ENCODE measurements at places on chromosomes 1 and 21. TPM values are rescaled to one million over a fixed set of nuclear protein-coding genes. Genes with fewer than 3 reads are reported as not detected.

DNA sequence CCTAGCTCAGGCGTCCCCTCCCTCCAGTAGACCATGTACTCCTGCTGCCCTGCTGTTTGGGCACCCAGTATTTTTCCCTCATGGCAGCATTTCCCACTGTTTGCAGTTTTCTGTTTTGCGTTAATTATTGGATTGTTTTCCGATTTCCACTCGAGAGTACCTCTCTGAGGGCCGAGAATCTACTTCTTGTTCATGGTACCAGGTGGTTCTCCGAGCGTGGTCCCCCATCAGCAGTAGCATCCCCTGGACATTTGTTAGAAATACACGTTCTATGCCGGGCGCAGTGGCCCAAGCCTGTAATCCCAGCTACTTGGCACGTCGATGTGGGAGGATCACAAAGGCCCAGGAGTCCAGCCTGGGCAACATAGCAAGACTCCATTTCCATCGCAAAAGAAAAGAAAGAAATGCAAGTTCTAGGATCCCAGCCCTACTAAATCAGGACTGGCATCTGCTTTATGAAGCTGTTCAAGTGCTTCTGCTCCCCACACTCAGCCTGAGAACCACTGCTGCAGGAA is 690 bp downstream of the RRP1 start:
- H3K4me1 ChIP-seq, result no peaks in the 10 kb centered on the region
- peak overlapping the region; percentile 90 for H3K27ac ChIP-seq
- peak overlapping the region; percentile 88 for H3K4me3 ChIP-seq
- H3K36me3 ChIP-seq, result peaks cover 39% of the 10 kb centered on the region
- H3K27me3 ChIP-seq, result no peaks in the 10 kb centered on the region

DNA sequence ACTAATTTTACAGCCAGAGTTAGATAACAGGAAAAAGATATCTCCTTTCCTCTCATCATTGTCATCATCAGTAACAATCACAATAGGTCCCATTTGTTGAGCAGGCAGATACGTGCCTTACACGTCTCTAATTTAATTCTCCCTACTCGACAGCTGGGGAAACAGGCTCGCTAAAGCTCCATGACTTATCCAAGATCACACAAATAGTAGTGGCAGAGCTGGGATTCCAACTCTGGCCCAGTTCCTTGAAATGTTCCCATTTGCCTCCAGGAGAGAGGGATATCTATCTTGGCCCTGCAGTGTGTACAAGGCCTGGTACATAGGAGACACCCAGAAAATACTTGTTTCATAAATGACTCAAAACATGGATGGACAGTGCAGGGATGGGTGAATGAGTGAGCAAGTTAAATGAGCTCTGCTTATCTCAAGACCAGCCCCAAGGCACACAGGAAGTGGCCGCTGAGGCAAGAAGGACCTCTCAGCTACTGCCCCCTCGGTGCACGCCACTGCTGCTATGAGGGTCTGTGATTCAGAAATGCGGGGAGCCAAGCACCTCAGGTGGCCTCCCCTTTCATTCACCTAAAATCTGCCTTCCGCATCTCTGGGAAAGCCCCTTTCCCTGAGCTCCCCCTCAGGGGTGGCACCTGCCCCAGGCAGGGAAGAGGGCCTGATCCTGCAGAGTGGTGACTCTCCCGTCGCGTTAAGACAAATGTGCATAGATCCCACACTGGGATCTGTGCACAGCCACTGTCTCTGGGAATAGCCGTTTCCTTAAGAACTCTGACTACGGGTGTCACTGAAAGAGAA is 3.6 kb downstream of the KCNN3 start:
- no peak for DNase-seq
- no peaks in the 10 kb centered on the region for H3K4me1 ChIP-seq
- no peaks in the 10 kb centered on the region for H3K36me3 ChIP-seq
- no peak overlapping the region for H3K27ac ChIP-seq

DNA sequence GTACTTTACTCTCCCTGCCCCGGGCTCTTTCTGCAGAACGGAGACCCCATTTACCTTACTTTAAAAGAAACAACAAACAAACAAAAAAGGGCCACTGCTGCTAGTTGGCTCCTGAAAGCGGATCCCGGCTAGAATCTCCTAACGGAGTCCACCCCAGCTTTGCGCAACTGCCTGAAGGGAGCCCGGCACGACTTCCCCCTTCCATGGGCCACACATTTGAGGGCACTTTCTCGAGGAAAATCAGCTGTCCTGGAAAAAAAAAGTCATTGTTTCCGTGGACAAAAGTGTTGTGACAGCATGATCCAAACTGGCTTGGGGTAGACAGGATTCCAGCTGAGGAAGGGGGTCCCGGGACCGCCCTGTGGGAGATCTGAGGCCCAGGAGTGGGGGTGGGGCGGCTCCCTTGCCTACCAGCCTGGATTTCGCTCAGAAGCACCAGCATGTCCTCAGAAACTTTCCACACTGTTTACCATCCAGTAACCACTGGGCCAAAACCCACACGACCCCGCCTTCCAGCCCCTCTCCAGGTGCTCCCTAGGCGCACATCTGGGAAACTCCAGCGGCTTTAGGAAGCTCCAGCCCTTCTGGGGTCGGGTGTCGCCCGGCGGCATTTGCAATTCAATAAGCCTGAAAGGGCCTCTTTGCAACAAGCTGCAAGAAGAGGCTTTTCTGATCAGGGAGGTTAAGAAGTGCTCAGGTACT is 4.8 kb downstream of the RIPK4 start:
- peak overlapping the region; percentile 25 for H3K27ac ChIP-seq
- no peaks in the 10 kb centered on the region for H3K36me3 ChIP-seq
- no peaks in the 10 kb centered on the region for H3K4me1 ChIP-seq
- peak; percentile 64 for DNase-seq

DNA sequence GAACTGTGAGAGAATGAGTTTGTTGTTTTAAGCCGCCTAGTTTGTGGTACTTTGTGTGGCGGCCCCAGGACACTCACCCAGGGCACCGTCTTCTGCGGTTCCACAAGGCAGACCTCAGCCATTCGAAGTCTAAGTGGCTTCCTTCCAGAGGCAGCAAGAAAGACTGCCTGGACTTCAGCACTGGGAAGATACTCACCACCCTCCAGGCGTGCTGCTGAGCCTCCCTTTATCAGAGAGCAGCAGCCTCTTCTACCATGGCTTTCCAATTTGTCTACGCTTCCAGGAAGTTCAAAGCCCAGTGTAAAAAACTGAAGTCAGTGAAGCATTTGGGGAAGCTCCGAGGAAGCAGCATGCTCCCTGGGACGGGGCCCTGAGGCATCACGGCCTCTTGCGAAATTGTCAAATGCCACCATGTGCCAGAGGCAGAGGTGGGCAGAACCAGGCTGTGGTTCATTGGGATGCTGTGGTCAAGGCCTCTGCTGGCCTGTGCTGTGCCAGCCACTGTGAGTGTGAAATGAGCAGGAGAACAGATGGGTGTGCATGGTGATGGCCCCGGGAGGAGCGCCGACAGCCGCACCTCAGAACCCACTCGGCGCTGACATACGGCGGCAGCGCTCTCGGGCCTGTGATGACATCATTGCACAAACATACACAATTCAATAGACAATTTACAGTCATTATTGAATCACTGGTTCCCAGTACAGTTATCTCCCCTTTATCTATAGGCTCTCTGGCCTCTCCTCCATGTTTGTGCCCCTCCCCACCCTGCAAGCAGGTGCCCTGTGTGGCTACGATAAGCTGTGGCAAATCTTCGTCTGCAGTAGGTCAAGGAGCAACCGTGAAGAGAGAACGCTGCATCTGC is 110.4 kb downstream of the PDE9A start:
- DNase-seq, result no peak
- H3K27me3 ChIP-seq, result no peaks in the 10 kb centered on the region
- peaks cover 7% of the 10 kb centered on the region for H3K4me1 ChIP-seq
- no peak overlapping the region for H3K27ac ChIP-seq

FAM177B gene
- not detected for total RNA-seq

DNA sequence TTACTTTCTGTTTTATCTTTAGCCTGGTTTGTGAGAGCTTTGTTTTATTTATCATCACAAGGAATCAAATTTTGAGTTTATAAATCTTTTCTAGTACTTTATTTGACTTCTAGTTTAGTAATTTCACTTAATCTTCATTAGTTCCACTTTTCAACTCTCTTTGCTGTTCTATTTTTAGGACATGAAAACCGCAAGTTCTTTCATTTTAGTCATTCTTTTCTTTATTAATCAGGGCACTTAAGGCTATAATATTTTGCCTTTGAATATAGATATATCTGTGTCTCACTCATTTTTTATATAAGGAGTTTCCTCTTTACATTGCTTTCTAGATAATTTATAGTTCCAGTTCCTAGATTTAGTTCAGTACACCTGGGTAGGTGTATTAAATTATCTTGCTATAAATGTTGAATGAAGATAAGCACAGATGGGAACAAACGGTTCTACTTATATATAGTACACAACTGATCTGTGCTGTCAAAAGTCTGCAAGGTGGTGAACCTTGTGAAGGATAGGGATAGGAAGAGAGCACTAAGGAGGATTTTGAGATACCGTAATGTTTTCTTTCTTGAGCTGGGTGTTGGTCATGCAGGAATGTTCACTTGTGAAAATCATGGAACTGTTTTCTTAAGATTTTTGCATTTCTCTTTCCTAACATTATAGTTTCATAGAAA is 402.3 kb downstream of the RYR2 start:
- H3K36me3 ChIP-seq, result peaks cover 15% of the 10 kb centered on the region
- no peaks in the 10 kb centered on the region for H3K27me3 ChIP-seq
- H3K4me3 ChIP-seq, result no peak overlapping the region

- peaks cover 9% of the 10 kb centered on the region for H3K36me3 ChIP-seq
- DNase-seq, result no peak
- no peak overlapping the region for H3K27ac ChIP-seq
- H3K27me3 ChIP-seq, result no peaks in the 10 kb centered on the region
- no peak overlapping the region for H3K4me3 ChIP-seq
- peaks cover 9% of the 10 kb centered on the region for H3K4me1 ChIP-seq
These were observed 37.0 kb downstream of the TBCE start for GRCh38 chr1:235404190-235404589.

- no peak overlapping the region for H3K27ac ChIP-seq
- no peak overlapping the region for H3K4me3 ChIP-seq
- no peaks in the 10 kb centered on the region for H3K27me3 ChIP-seq
- no peaks in the 10 kb centered on the region for H3K4me1 ChIP-seq
- peak; percentile 47 for DNase-seq
These were observed 64.7 kb upstream of the ANGPTL1 start for GRCh38 chr1:178935610-178936009.

DNA sequence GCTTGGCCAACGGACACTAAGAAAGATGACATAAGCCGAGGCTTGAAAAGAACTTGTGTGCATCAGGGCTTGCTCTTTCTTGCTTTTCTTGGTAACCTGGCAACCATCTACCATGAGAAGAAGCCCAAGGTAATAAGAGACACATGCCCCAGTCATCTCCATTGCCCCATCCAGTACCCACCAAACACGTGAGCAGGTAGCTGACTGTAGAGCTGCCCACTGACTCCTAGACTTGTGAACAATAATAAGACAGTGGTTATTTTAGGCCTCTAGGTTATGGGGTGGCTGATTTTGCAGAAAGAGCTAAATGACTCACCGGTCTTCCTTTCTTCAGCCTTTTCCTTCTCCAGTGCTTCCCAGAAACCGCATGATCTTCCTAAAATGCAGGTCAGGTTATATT is 105.0 kb upstream of the JUN start:
- H3K4me3 ChIP-seq, result no peak overlapping the region
- DNase-seq, result no peak
- H3K27me3 ChIP-seq, result no peaks in the 10 kb centered on the region
- H3K27ac ChIP-seq, result no peak overlapping the region
- peaks cover 63% of the 10 kb centered on the region for H3K4me1 ChIP-seq

GRCh38 chr21:42286416-42286815 is 28.8 kb downstream of the TFF3 start:
- no peak overlapping the region for H3K27ac ChIP-seq
- peaks cover 20% of the 10 kb centered on the region for H3K36me3 ChIP-seq
- no peak overlapping the region for H3K4me3 ChIP-seq
- no peaks in the 10 kb centered on the region for H3K27me3 ChIP-seq
- no peaks in the 10 kb centered on the region for H3K4me1 ChIP-seq

DNA sequence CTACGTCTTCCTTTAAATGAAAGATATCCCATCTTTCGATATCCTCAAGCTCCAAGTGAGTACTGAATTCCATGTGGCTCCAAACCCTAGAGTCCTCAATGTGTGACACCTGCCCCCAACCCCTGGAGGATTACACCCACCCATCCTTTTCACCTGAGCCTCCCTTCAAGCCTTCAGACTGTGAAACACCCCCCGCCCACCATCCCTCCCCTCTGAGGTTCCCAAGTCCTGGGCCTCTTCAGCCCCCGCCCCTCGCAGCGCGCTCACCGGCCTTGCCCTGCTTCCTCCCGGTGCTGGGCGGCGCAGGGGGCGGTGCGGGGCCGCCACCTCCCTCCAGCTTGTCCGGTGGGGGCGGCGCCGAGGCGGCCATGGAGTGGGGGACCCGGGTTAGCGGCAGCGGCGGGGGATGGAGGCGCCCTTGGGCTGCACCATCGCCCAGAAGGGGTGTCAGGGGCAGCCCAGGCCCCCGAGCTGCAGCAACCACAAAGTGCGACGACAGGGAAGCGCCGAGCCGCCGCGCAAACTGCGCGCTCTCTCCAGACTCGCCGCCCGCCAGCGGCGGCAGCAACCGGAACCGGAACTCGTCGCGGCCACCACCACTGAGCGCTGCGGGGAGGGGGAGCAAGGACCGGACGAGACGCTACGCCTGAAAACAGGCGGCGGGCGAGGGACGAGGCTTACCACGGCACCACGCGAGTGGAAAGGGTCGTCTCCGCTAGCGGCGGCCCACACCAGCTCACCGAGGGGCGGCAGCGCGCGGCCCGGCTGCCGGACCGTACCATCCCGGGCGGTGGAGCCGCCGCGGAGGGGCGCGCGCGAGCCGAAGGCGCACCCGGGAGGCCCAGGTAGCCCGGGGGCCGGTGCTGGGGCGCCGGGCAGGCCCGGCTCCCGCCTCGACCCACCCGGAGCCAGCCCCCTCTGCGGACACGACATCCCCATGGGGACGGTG is at the start of gene PYGO2:
TSS of gene PYGO2 (minus strand) at position 576 of the 949 bp plus-strand sequence. CDS start at position 370, 206 bp downstream.
- no peaks in the 10 kb centered on the region for H3K4me1 ChIP-seq
- DNase-seq, result no peak
- peak within 1 kb of the TSS; percentile 98 for H3K27ac ChIP-seq
- peaks cover 54% of the 10 kb centered on the region for H3K36me3 ChIP-seq
- H3K27me3 ChIP-seq, result no peaks in the 10 kb centered on the region

GRCh38 chr1:61244114-61244513 is 161.8 kb downstream of the NFIA start:
- DNase-seq, result no peak
- H3K27me3 ChIP-seq, result no peaks in the 10 kb centered on the region
- peaks cover 57% of the 10 kb centered on the region for H3K4me1 ChIP-seq
- H3K27ac ChIP-seq, result peak overlapping the region; percentile 90
- H3K36me3 ChIP-seq, result no peaks in the 10 kb centered on the region

- no peaks in the 10 kb centered on the region for H3K36me3 ChIP-seq
- H3K4me3 ChIP-seq, result no peak overlapping the region
- DNase-seq, result no peak
- H3K27ac ChIP-seq, result no peak overlapping the region
- H3K27me3 ChIP-seq, result no peaks in the 10 kb centered on the region
- H3K4me1 ChIP-seq, result no peaks in the 10 kb centered on the region
These were observed 85.1 kb downstream of the CLDN17 start for GRCh38 chr21:30081506-30081905.
